ENCODE measurements at places on chromosomes 12 and 14.

DNA sequence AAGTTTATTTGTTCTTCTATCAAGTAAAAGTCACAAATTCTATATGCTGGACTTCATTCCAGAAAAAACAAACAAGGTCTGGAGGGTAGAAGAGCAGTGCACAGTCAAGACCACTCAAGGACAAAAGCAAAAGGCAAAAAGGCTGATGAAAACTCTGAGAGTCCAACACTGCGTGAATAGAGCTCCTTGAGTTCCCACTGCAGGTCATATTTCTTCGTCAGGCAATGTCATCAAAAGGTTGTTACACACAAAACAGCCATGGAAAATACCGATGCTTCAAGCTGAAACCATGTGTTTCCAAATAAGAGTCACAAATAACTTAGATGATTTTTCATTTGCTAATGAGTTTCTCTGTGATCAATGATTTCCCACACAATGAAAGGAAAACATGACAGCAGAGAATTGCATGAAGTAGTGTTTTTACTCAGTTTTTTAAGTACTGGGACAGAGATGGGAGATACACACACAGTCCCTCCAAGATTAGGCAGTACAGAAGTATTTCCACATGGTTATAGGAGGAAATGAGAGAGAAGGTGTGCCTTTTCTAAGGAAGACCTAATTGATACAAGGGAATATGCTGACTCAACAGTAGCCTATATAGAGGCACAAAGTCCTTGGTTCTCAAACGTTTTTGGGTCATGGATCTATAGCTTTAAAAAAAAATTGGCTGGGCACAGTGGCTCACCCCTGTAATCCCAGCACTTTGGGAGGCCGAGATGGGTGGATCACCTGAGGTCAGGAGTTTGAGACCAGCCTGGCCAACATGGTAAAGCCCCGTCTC lies 177.7 kb downstream of the MED13L start:
- no peak for DNase-seq

- no peak for DNase-seq
These were observed 171.8 kb upstream of the CPNE8 start for GRCh38 chr12:39077226-39077625.

- no peak for DNase-seq
These were observed 68.8 kb downstream of the SLC24A4 start for GRCh38 chr14:92391726-92392125.

GRCh38 chr14:78598046-78598920 lies 428.1 kb downstream of the NRXN3 start:
- peak; percentile 17 for DNase-seq

DNA sequence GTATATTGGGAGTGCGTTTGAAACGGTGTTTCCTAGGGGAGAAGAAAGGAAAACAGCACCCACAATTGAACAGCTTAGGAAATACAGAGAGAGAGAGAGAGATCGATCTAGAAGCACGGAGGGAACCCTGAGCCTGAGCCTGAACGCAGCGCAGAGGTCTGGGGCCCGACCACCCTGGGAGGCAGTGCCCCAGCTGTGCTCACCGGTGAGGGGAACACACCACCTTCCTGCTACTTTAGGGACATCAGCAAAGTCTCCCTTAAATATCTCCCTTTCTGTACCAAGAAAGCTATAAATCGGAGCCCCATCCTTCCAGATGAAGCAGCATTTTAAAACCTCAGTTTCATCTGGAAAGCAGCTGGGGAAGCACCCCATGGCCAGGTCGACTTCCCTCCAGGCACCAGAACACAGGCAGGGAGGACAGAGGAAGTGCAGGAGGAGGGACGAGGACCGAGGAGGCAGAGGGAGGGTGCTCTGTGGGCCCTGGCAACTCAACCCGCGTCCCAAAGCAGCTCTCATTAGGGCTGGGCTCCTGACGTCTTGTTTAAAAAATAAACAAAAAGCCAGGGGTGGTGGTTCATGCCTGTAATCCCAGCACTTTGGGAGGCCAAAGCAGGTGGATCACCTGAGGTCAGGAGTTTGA lies 12.2 kb downstream of the RIMBP2 start:
- DNase-seq: no peak

GRCh38 chr12:122117979-122118378 lies 39.4 kb downstream of the MLXIP start:
- DNase-seq: peak; percentile 4

- DNase-seq: no peak
These were observed 2.4 kb upstream of the NKX2-1 start for GRCh38 chr14:36522347-36522971.

DNA sequence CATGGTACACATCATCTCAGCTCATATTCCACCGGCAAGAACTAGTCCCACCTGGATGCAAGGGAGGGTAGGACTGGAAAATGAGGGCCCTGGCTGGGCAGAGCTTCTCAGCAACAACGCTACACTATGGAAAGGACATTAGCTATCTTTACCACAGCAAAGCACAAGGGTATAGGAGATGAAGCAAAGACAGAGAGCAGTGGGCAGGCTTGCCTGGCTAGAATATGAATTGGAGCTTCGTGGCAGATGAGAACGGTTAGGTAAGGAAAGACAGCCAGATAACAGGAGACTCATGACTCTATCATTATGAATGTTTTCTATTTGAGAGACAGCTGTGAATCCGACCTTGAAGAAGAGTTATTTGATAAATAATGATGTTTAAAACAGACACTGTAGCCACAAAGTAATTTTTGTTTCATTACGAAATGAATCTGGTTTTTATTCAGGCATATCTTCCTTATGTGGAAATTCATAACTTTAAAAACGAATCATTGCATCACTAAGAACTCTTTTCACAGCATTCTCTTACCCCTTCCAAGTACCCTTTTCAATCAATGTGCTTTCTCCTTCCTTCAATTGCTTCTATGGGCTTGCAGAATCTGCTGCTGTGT lies 59.1 kb upstream of the PCED1B start:
- no peak for DNase-seq

GRCh38 chr12:6233121-6233971 lies 33.1 kb downstream of the CD9 start:
- DNase-seq: no peak

GRCh38 chr14:35050652-35051051 lies 4.6 kb downstream of the FAM177A1 start:
- DNase-seq: no peak

DNA sequence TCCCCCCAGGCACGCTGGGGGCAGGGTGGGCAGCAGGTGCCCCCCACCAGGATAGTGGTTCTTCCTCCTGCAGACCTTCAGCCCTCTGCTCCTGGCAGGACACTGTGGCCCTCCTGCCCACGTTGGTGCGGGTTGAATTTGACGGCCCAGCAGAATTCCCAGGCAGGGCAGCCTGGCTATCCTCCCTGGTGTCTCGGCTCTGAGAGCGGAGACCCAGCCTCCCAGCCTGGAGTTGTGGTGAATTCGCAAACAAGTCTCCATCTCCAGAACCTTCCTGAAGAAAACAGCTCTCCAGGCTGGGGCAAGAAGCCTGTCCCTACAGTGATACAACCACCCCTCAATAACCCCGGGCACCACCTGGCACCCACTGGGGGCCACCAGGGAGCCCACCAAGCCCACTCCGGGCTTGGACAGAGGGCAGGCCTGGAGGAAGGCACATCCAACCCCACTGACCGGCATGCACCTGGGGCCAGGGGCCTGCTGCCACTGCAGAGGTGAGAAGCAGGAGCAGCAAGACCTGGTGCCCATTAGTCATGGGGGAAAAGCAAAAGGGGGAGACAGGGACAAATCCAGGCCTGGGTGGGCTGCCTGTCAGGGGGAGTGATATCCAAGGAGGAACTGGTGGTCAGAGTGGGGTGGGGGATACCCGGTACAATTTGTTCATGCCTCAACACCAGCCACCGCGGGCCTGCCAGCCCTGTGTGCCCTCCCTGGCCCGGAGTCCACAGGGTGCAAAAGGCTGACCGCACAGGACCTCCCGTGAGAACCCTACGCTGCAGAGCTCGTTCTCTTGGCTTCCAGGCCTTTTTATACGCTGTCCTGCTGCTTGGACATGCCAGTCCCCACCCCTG lies 3.6 kb downstream of the ANKRD9 start:
- no peak for DNase-seq

DNA sequence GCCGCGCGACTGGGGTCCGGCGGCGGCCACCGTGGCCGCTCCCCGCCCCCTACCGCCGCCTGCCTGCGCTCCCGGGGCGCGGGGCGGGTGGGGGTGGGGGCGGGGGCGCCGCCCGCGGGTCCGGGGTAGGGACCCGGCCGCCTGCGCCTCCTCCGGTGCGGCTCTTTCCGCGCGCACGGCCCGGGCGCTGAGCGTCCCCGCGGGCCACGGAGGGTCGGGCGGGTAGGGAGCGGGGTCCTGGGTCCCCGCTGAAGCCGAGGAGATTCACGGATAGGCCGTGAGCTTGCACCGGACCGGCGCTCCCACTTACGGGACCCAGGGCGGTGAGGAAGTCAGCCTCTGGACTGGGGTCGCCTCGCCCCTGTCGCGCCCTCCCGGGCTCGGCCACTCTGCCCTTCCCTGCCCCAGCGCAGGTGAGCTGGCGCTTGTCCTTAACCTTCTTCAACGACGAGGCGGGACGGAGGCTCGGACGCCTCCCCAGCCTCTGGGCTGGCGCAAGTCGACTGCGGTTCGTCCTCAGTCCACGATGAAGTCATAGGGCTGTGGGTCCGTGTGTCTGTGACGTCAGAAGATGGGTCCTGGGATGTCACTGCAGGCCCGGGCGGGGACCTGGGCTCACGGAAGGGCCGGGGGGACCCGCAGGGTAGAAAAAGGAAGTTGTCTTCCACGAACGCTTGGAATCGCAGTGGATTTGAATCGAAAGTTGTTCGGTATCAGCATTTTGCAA lies 514 bp downstream of the FBXO34 start:
- peak; percentile 56 for DNase-seq

DNA sequence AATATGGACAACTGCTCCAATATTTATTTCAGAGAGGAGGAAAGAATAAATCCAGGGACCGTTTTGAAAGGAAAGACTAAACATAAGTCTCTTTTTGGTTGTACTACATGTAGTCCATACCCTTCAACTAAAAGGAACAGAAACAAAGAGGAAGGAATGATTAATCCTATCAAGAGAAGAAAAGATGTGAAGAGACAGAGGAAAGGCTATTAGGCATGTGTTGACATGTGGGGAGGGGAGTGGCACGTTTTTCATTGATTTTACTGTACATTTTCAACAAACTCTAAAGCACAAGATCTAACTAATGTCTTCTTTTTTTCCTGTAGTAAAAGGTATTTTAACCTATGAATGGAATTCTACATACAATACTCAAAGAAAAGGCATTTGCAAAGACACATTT lies 85.6 kb downstream of the NAV3 start:
- DNase-seq: no peak

DNA sequence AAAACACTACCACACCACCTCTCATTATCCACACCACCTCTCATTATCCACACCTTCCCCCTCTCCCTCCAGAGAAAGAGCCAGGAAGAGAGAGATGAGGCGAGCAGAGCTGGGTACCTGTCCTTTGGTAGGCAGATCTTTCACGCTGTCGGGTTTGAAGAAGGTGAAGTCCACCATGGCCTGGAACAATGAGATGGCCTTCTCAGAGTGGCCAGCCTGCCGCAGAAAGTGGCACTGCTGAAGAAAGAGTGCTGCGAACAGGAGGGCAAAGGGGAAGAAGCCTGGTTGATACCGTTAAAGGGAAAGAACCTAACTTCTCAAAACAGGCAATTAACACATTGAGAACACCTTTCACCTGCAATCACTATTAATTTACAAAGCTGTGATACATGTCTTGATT lies 30.6 kb downstream of the NRDE2 start:
- no peak for DNase-seq

GRCh38 chr12:124392667-124393413 lies 97.9 kb downstream of the RFLNA start:
- peak; percentile 94 for DNase-seq

GRCh38 chr12:6532927-6533652 lies 1.2 kb upstream of the GAPDH start:
- peak; percentile 80 for DNase-seq

GRCh38 chr12:50185301-50185895 lies 18.2 kb upstream of the CERS5 start:
- no peak for DNase-seq

- no peak for DNase-seq
These were observed 227.1 kb downstream of the C12orf50 start for GRCh38 chr12:87801860-87802720.

DNA sequence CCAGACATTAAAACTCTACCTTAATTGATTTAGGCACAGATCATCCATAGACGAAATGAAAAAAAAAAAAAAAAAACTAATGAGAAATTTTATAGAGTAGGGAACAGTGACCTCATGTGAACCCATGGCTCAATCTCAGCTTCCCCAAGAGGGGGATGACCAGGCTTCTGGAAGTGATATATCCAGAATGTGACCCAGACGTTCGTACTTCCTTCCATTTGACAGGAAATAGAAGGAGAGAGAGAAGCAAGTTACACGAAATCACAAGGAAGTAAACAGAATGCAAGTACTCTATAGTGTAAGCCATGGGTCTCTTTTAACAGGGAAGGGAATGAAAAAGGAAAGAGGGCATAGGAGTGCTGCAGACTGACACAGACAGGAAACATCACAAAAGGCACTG lies 10.1 kb downstream of the FOXN3 start:
- DNase-seq: no peak

- DNase-seq: no peak
These were observed 142.0 kb downstream of the LLPH start for GRCh38 chr12:65988596-65988995.

DNA sequence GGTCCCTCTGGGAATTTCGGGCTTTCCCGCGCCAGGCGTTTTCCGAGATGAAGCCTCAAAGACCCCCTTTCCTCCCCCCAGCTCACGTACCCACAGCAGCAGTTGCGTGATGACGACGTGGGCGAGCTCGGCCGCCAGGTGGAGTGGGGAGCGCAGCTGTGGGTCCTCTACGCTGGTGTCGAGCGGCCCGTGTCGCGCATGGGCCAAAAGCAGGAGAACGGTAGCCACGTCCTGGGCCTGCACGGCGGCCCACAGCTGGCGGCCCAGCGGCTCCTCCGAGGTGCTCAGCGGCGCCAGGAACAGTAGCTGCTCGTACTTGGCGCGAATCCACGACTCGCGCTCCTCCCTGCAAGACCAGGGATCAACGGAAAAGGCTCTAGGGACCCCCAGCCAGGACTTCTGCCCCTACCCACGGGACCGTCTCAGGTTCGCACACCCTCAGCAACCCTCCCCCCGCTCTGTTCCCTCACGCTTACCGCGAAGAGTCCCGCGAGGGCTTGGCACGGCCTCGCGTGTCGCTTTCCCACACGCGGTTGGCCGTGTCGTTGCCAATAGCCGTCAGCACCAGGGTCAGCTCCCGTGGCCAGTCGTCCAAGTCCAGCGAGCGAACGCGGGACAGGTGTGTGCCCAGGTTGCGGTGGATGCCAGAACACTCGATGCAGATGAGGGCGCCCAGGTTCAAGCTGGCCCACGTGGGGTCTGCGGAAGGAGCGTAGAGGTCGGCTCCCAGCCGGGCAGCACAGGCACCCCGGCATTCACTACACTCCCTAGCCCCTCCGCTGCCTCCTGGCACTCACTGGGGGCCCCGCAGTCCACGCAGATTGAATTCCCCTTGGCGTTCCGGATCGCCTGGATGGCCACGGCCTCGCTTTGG lies 11.4 kb downstream of the AGAP2 start:
- DNase-seq: peak; percentile 59

GRCh38 chr14:57291692-57292647 lies 23.2 kb downstream of the AP5M1 start:
- no peak for DNase-seq

DNA sequence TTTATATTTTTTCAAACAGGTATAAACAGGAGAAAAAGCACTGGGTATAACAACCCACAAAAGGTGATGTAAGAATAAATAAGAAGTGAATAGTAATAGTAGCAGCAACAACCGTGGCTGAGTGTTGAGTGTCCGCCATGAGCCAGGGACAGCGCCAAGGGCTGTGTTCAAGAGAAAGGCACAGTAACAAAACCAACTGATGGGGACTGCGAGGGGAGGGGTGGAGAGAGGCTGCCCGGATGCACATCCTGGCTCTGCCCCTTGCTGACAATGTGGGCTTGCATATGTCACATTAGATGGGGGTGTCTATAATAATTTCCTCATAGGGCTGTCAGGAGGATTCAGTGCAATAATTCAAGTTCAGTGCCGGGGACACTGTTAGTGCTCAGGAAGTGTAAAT lies 912.4 kb downstream of the VRK1 start:
- DNase-seq: no peak

Measured in left ventricle myocardium inferior (tissue), 1 donor.